ENCODE measurements at places on chromosomes 4 and X.

GRCh38 chr4:6889736-6890324 lies 19.8 kb upstream of the TBC1D14 start:
- no peak for DNase-seq

GRCh38 chr4:103429283-103429682 lies 231.1 kb upstream of the CENPE start:
- peak; percentile 12 for DNase-seq

DNA sequence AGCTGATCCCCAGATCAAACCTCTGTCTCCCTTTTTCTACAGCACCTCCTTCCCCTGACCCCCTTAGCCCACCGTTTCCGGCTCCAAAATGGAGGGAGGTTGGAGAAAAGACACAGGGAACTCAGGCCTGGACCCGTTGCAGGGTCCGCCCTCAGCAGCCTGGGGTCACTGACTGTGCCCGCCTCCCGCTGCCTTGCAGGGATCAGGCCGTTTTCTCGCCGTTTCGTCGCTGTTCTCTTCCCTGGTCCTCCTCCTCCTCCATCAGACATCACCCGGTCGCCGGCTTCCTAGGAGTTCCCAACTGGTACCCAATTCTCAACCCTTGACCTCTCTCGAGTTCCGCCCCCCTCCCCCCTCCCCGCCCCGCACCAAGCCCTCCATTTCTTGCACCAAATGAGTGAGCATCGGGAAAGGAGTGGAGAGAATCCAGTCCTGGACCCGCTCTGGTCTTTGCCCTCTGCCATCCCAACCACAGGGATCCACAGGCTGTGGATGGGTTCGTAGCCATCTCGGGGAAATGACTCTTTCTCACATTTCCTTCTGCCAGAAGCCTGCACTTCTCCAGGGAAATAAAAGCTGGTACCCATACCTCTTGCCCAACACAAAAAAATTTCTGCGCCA lies 493 bp downstream of the TCEAL5 start:
- DNase-seq: no peak

DNA sequence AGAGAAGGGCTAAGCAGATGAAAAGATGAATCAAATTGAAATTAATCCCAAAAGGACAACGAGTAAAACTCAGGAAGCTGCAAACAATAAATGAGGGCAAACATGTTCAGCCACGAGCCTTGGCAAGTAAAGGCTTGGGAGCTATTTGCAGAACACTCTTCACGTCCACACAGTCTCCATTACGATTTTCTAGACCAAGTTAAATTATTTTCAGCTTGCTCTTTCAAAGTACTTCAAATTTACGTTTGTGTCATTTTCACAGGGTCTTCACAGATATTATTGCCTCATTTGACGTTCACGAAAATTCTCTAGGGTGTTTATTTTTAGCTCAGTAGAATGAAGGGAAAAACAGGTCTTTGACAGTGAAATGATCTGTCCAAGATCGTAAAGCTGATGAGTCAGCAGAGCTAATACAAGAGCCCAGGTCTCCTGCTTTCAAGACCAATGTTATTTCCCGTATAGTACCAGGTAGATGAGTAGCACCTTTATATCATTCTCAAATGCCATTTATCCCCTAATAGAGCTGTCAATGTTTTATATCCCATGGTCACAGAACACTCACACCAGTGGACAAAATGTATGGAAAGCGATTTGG lies 20.9 kb downstream of the KLB start:
- no peak for DNase-seq

- no peak for DNase-seq
Observed at GRCh38 chrX:84956304-84956703, 47.4 kb upstream of the APOOL start.

DNA sequence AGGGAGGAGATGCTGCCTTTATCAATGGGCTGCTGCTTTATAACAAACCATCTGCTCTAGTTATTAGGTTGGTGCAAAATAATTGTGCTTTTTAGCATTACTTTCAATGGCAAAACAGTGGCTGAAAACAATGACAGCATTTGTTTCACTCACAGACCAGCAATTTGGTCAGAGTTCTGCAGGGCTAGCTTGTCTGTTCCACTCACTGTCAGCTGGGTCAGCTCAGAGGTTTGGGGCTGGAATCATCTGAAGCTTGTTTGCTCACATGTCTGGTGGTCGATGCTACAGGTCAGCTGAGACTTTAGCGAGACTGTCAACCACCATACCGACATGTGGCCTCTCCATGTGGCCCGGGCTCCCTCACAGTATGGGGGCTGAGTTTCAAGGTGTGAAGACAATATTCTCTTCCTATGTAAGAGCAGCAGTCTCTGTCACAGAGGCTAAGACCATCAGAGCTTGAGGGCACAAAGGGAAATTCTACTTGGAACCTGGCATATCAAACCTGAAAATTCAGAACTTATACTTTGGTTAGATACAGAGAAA lies 81.3 kb upstream of the LIMCH1 start:
- no peak for DNase-seq

DNA sequence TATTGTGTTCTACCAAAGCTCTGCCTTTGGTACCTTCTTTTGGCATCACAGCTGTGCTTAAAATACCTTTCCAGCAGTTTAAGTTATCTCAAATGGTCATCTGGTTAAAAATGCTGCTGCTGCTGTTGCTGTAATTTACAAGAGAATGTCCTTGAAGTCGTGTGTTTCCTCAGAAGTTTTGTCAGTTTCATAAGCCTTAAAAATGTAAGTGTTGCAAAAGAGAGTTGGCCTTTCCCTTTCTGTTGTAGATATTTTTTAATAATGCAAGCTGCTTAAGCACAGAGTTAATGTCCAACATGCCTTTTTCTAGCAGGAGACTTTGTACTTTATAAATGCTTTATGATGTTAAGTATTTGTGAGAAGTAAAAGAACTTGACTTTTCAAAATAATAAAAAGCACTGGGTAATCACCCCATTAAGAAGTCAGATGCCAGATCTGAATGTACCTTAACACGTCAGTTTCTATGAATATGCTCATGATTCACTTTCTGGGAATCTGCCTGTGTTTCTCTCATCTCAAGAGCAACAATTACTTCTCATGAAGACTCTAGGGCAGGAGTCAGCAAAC lies 35.3 kb upstream of the TENM3 start:
- no peak for DNase-seq

- DNase-seq: no peak
Observed at GRCh38 chrX:153776611-153777045, 4.2 kb upstream of the SRPK3 start.

DNA sequence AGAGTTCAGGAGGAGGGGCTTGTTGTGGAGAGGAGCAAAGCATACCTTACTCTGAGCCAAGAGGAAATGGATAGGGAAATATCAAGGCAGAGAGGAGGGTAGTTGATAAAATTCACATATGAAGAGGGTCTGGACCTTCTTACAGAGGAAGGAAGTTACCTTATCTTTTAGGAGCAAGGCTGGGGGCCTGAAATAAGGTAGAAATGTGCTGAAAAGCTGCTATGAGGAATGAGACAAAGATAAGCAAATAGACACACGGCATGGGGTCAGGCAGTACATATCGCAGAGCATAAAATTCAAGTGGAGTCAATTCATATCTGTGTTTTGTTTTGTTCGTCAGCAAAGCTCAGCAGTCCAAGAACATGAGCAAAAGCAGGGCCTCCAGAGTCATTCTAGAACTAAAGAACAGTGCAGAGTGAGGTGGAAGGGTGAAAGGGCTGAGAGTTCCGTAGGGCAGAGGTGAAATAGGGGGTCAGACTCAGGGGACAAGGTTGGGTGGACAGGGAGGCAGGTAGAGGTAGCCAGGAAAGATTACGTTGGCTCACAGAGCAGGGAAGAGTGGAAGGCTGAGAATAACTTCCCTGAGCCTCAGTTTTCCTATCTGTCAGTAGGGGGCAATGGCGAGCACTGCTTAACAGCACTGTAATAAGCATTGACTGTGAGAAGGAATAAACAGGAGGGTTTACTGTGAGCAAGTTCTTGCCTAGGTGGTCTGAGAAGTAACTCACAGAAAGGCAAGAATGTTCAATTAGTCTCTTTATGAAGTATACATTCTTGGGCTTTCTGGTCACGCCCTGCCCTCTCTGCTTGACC lies 9.2 kb downstream of the VSIG4 start:
- no peak for DNase-seq

DNA sequence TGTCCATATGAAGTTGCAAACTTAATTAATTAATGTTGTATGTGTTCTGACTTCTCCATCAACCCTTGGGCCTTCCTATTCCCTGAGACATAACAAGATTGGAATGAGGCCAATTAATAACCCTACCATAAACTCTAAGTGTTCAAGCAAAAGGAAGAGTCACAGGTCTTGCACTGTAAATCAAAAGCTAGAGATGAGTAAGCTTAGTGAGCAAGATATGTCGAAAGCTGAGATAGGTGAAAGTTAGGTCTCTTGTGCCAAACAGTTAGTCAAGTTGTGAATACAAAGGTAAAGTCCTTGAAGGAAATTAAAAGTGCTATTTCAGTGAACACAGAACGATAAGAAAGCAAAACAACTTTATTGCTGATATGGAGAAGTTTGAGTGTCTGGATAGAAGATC lies 58.2 kb upstream of the GPRIN3 start:
- DNase-seq: no peak

GRCh38 chr4:152352622-152353116 lies 183.2 kb downstream of the FBXW7 start:
- peak; percentile 50 for DNase-seq

GRCh38 chr4:112083587-112084347 lies 61.5 kb upstream of the FAM241A start:
- DNase-seq: no peak

- DNase-seq: no peak
Observed at GRCh38 chrX:128439159-128439558, 387.0 kb upstream of the ACTRT1 start.

DNA sequence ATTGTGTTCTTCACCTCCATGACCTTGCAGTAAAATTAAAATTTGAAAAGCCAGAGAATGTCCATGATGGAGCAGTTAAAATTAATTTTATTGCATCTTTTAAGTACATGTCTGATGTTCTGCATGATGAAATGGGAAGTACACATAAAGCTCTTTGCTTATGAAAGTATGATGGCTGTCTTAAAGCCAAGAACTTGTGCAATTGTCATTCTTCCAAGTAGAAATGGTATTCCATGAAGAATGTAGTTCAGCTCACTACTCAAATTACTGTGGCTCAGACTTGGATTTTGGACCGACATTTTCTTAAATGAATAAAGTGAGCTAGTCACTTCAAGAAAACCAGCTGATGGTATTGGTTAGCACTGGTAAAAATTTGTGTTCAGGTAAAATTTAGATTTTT lies 161.7 kb upstream of the CXCL13 start:
- no peak for DNase-seq

DNA sequence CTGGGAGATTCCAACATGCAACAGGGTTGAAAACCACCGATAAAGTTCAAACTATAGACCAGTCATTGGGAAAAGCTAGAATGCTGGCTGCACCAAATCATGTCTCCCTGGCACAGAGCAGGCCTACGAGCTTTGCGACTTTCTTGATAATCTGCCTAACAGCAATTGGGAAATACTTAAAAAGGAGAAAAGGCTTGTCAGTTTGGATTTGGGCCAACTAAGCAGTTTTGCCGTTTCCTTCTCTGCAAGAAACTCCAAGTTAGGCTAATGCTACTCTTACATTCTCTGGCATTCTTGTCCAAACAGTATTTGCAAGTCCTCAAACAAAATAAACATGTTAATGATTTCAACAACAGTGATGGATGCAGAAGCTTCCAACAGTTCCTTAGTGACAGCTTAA lies 87.9 kb downstream of the PDK3 start:
- DNase-seq: no peak

- DNase-seq: no peak
Observed at GRCh38 chr4:118749347-118749988, 64.3 kb downstream of the METTL14 start.

DNA sequence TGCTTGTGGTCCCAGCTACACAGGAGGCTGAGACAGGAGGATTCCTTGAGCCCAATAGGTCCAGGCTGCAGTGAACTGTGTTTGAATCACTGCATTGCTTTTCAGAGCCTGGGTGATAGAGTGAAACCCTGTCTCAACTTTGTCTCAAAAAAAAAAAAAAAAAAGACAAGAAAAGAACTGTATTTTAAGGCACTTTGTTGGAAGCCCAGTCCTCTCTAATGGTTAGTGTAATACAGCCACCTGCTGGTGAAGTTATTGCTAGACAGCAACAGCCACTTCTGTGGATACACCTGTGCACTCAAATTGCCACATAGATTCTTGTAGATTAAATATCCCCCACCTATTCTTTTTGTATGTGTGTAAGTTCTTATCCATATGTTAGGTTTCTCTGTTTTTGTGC lies 10.1 kb upstream of the FGG start:
- DNase-seq: no peak

DNA sequence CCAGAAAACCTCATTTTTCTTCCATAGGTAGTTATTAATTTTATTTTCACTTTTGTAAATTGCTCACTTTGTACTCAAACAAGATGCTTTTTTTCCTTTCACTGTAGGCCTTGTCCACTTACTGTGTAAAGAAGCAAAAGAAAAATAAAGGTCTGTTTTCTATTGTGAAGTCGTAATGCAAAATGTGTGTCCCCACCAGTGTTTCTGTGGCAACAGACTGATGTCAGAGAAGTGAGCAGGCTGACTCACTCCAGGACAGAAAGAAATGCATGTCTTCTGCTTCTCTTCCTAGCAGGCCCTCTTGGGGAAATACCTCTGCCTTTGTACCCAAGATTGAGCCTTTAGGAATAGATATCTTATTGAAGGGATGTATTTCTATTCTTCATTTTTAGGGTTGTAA lies 30.3 kb downstream of the INPP4B start:
- DNase-seq: no peak

DNA sequence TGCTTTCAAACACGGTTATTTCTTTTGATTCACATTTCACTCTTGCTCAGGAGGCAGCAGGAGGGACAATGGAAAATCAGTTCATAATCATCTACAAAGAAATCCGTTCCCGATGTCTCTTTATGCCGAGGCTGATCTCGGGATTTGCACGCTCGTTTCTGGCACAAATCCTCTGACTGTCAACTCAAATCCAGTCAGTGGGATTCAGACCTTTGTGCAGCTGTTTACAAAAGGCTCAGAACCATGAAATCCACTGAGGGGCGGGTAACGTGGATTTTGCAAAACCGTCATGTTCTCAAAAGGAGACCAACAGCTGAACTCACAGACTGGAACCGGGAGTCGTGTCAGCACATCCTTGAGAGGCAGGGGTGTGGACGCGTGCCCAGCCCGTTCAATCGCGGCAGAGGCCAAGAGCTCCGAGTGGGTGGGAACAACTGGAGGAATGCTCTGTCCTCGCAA lies 46.4 kb downstream of the ACOX3 start:
- no peak for DNase-seq

DNA sequence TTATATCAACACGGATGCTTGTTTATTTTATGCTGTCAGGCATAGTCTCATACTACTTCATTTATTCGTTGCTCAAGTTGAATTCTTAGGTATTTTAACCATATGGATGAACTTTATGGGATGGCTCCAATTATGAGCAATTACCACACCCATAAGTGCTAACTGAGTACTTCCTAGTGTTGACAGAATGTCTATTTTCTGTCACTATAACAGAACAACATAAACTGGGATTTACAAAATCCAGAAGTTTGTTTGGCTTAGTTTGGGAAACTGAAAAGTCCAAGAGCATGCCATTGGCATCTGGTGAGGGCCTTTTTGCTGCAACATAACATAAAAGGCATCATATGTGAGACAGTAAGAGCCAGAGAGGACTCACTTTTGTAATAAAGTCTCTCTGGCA lies 21.0 kb downstream of the SULT1E1 start:
- no peak for DNase-seq

GRCh38 chrX:1657367-1658070 lies 42.7 kb downstream of the ASMT start:
- peak; percentile 69 for DNase-seq
